ENCODE measurements at places on chromosomes 12 and 14.

GRCh38 chr12:111616177-111616623 is 17.1 kb upstream of the ATXN2 start:
- DNase-seq, result no peak

DNA sequence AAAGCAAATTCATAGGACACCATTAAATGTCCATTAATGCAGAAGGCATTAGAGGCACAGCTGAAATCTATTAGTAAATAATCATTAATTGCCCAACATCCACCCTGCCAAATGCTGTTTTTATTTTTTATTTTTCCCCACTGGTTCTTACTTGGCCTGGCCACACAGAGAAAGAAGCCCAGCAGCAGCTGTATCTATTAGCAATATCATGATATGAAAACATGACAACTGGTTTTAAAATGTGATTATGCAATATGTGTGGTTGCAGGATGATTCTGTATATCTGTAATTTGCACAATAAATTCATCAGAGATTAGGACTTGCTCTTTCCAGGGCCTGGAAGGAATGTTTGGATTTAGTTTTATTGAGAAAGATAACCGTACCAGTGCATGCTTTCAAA is 44.9 kb downstream of the SIX6 start:
- no peak for DNase-seq

DNA sequence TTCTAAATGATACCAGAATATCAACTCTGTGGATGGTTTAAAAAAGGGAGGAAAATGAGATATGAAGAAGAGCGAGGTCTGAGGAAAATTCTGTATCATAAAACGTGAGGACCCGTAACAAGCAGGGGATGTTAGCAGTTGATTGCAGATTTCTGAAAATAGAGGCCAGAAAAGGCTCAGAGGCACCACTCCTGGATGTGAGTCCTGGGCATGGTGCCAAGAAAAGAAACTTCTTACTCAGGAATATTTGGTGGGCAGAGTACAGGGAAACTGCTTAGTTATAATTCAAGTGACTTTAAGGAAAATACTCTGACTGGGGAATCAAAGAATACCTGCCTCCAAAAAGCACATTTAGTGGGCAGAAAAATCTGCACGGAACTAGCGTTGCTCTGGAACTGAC is 85.5 kb downstream of the PRICKLE1 start:
- no peak for DNase-seq

GRCh38 chr14:20377171-20377570 is 33.7 kb downstream of the PARP2 start:
- no peak for DNase-seq

DNA sequence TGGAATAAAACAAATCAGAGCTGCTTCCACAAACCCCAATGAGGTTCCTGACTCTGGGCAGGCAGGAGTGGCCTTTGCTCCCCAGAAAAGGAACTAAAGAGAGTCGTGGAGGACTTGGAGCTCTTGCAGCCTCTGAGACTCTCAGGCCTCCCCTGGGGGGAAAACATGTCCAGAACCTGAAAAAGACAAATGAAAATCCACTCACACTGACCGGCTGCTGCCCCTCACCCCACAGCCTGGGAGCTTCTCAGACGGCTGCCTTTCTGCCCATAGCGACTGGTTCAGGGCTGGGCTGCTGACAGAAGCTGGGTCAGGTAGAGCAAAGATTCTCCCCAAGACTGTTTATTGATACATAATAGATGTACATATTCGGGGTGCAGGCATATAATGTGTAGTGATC is 356.0 kb downstream of the ADGRD1 start:
- DNase-seq, result no peak

- DNase-seq, result peak; percentile 28
Measured at GRCh38 chr12:93127582-93128331, 198.7 kb upstream of the EEA1 start.

DNA sequence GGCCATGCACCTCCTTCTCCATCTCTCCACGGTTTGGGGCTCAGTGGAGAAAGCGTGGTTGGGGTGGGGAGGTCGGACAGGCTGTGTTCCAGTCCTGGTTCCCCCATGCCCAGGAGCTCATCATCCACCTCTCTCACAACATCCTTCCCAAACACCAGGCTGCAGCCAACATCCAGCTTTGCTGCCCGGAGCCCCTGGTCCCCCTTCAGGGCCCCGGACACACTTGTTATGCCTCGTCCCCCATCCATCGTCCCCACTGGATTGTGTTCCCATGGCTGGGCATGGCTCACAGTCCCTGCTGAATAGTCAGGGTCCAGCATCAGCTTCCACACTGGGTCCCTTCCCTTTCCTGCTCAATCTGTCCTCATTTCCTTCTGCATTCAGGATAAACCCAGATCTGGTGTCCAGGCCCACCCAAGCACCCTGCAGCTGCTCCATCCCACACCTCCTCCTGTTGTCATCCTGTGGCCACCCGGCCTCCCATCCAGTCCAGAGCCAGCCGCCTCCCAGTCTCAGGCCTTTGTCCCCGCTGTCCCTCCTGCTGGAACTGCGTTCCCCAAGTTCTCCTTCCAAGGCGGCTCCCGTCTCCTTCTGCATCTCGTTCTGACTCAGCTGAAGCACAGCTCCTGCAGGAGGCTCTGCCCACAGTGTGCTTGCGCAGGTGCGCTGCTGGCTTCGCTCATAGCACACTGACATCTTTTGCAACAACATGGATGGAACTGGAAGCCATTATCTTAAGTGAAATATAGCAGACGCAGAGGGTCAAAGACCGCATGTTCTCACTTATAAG is 211.4 kb upstream of the RTL1 start:
- DNase-seq, result no peak

GRCh38 chr14:99380402-99380801 is 100.3 kb downstream of the SETD3 start:
- DNase-seq, result no peak

DNA sequence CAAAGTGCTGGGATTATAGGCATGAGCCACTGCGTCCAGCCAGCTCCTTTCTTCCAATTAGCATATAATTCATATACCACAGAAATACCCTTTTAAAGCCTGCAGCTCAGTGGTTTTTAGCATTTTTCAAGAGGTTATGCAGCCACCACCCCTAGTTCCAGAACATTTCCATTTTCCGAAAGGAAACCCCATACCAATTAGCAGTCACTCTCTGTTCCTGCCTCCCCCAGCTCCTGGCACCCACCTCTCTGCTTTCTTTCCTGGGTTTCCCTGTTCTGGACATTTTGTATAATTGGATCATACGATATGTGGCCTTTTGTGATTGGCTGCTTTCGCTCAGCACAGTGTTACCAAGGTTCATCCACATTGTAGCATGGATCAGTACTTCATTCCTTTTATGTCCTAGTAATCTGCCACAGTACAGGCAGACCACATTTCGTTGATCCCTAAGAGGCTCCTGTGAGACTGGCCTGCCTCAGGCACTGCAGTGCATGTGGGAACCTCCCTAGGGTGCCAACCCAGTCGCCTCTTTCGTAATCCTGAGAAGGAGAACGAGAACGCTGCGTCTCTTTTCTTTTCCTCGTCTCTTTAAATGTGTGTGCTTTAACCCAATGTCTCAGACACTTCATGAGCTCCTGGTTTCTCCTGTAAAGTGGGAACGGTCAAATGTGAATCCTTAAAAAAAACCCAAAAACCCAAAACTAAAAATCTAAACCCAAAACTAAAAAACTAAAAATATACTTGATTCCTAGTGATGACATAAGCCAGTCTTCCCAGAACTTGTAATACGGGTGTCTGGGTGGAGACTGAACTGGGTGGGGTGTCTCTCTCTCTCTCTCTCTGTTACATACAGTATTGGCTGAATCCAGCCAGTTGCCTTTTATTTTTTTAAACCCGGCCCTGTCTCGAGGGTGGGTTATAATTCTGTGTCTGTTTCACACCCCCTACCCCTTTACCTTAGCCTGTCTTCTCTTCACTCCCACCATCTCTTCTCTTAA is 14.7 kb downstream of the AACS start:
- DNase-seq, result no peak

GRCh38 chr14:88043529-88044443 is 38.9 kb downstream of the GPR65 start:
- DNase-seq, result no peak

GRCh38 chr12:14313379-14314138 is 51.9 kb upstream of the ATF7IP start:
- no peak for DNase-seq

- no peak for DNase-seq
Measured at GRCh38 chr12:65300679-65301349, 22.3 kb downstream of the MSRB3 start.

GRCh38 chr12:58888131-58888783 is 32.0 kb downstream of the LRIG3 start:
- DNase-seq, result no peak

- DNase-seq, result no peak
Measured at GRCh38 chr12:120941412-120941811, 36.9 kb upstream of the HNF1A start.

GRCh38 chr12:26422839-26423398 is 227.5 kb downstream of the SSPN start:
- no peak for DNase-seq

DNA sequence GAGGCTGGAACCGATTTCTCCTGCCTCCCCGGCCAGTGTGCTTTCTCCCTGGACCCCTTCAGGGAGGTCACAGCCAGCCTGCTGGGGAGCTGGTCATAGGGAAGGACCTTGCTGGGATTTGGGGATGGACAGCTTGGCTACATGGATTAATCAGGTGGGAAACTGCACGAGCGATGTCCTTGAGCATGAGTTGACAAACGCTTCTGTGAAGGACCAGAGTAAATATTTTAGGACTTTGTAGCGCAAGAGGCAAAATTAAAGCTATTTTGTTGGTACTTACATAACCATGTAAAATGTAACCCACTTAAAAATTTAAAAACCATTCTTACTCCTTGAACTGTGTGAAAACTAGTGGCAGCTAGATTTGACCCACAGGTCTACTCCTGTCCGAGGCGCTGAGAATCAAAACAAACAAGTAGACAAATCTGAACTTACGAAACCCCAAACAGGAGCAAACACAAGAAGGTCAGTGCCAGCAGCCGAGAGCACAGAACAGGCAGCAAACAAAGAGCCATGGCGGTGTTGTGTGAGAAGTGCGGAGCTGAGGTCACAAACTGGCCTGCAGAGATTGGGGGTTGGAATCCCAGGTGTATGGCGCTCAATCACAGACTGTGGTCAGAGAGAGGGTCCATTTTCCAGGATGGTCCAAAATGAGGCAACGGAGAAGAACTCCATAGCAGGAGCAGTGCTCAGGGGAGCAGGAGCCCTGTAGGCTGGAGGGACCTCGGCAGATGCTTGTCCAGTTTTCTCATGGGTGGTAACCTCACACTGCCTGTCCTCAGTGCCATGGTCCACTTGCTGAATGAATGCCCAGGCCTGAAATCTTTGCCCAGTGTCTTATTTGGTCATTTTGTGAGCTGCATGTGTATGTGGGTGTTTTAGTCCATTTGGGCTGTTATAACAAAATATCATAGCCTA is 79.2 kb upstream of the CLMN start:
- no peak for DNase-seq

GRCh38 chr14:98070536-98070935 is 1201.5 kb downstream of the BCL11B start:
- DNase-seq, result no peak

GRCh38 chr12:3247629-3248161 is 170.5 kb downstream of the TSPAN9 start:
- no peak for DNase-seq

DNA sequence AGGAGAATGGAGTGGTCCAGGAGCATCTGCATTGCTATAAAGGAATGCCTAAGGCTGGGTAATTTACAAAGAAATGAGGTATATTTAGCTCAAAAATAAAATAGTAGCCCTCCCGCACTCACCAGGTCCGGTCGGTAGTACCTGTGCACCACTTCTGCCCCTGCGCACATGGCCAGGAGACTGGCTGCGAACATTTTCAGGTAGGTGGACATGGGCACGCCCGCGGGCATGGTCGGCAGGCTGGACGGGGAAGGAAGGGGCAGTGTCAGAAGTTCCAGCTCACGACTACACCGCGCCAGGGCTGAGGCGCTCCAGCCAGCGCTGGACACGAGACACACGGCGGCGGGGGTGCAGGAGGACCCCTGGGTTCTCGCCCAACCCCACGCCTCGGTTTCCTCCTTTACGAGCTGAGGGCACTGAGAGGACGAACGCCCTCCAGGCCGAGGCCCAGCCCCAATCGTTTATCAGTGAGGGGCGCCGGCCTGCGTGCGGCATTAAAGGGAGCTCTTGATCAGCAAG is 9.1 kb upstream of the TDG start:
- no peak for DNase-seq

- DNase-seq, result no peak
Measured at GRCh38 chr12:4908684-4909409, 858 bp upstream of the KCNA1 start.

DNA sequence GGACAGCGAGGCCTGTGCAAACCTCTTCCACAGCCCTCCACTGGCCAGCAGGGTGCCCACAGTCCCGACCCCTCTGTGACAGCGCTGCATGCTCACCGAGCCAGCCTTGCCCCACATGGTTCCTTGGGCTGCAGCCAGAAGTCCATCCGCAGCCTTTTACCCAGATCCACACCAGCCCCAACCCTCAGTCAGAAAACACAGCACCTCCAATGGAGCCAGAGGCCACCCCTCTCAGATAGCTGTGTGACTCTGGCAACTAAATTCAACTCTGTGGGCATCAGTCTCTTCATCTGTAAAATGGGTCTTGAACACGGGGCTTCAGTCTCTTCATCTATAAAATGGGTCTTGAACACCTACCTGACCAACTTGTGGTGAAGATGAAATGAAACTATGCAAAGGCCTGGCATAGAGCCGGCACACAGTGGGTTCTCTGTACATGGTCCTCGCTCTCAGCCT is 38.0 kb downstream of the NFKBIA start:
- no peak for DNase-seq

DNA sequence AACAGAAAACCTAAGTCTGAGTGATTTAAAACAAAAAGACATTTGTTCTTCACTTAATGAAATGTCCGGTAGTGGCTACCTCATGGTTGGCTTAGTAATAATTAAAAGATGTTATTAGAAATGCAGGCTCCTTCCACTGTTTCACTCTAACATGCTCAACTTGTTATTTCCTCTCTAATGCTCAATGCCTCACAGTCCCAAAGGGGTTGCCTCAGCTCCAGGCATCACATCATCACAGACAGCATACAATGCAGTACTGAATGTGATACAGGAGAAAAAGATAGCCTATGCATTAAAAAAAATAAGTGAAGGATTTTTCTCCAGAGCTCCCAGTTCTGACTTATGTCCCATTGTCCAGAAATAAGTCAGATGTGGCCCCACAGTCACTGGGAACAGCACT is 1077.0 kb upstream of the TMEM132C start:
- DNase-seq, result no peak

DNA sequence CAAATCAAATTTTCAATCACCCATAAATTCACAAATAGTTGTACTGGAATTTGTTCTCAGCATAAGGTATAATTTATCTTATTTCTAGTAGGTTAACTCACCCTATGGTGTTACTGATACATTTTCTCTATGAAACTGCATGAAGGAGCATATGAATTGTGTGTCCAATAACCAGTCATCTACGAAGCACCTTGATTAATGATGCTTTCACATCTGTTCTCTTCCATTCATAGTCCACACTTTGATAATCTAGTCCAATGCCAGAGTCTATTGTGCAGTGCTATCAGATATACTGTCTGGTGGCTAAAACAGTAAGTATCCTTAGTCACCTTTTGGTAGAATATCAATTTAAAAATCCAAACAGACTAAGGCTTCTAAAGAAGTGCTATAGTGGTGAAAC is 876.0 kb downstream of the RPS29 start:
- DNase-seq, result no peak

GRCh38 chr14:54691525-54692283 is 124.8 kb downstream of the SAMD4A start:
- peak; percentile 42 for DNase-seq
